ENCODE measurements at places on chromosomes 13 and 19.

GRCh38 chr19:49398001-49398615 lies 10.1 kb downstream of the KASH5 start:
- H3K4me1 ChIP-seq, result peaks cover 3% of the 10 kb centered on the region
- H3K36me3 ChIP-seq, result no peaks in the 10 kb centered on the region
- H3K4me3 ChIP-seq, result no peak overlapping the region
- H3K27ac ChIP-seq, result no peak overlapping the region
- DNase-seq, result no peak
- no peaks in the 10 kb centered on the region for H3K27me3 ChIP-seq

DNA sequence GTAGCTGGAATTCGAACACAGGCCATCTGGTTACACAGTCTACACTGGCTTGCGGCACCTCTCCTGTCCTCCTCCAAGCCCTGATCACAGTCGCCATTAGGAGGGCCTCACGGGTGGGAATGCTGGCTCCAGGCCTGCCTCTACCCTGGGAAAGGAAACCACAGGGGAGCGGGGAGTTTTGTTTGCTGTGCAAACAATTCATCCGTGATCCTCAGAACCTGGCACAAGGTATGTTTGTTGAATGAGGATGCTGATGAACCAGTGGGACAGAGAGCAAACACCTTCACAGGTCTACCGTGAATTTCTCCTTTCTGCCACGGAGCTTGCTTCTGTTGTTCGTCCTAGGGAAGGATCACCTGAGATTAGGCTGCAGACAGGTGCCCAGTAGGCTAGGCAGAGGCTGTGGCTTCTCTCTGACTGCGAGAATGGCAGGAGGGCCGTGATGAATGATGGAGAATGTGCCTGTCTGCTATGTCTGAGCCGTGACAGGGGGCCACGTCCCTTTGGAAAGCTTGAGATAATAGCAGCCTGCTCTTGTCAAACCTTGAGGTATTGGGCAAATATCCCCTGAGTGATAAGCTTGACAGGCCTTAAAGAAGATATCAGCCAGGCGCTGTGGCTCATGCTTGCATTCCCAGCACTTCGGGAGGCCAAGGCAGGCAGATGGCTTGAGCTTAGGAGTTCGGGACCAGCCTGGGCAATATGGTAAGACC lies 36.7 kb downstream of the PIN1 start:
- no peaks in the 10 kb centered on the region for H3K36me3 ChIP-seq
- H3K4me1 ChIP-seq, result no peaks in the 10 kb centered on the region
- H3K27me3 ChIP-seq, result no peaks in the 10 kb centered on the region
- no peak overlapping the region for H3K27ac ChIP-seq
- no peak for DNase-seq

- no peaks in the 10 kb centered on the region for H3K4me1 ChIP-seq
- no peaks in the 10 kb centered on the region for H3K27me3 ChIP-seq
- H3K27ac ChIP-seq, result no peak overlapping the region
- no peaks in the 10 kb centered on the region for H3K36me3 ChIP-seq
- no peak overlapping the region for H3K4me3 ChIP-seq
- DNase-seq, result no peak
These were observed 88.4 kb upstream of the KLF5 start for GRCh38 chr13:72970301-72970880.

DNA sequence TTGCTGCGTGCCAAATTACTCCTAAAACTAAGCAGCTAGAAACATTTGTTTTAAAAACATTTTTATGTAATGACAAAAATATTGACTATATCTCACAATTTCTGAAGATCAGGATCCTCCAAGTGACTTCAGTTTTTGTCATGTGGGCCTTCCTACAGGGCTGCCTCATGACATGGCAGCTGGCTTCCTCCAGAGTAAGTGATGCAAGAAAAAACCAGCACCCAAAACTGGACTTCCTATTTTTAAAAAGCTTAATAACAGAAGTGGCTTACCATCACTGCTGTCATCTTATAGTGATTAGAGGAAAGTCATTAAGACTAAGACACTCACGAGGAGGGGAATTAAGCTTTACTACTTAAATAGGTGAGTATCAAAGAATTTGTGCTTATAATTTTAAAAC lies 681.7 kb downstream of the PCDH17 start:
- no peak overlapping the region for H3K27ac ChIP-seq
- H3K36me3 ChIP-seq, result no peaks in the 10 kb centered on the region
- H3K4me3 ChIP-seq, result no peak overlapping the region
- DNase-seq, result no peak
- H3K27me3 ChIP-seq, result no peaks in the 10 kb centered on the region

DNA sequence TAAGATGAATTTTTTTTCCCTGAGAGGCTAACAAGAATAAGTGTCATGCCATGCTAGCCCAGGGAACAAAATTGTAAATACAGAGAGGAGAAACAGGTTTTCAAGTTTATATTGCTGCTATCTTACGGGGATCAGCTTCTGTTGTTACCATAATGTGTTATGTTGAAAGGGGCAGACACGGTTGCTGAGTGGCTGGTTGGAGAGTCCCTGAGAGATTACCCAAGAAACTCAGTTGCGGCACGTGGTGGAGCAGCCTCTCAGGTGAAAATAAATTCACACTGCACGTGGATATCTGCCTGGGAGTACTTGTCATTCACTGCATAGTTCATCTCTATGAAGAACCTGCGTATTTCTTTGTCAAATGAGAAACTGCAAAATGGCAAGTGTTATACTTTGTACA lies 293.6 kb downstream of the TDRD3 start:
- H3K27me3 ChIP-seq, result no peaks in the 10 kb centered on the region
- no peaks in the 10 kb centered on the region for H3K36me3 ChIP-seq
- H3K4me1 ChIP-seq, result no peaks in the 10 kb centered on the region

- no peak overlapping the region for H3K27ac ChIP-seq
- peaks cover 6% of the 10 kb centered on the region for H3K4me1 ChIP-seq
- H3K4me3 ChIP-seq, result no peak overlapping the region
- peaks cover 80% of the 10 kb centered on the region for H3K27me3 ChIP-seq
These were observed 4.6 kb upstream of the ERFL start for GRCh38 chr19:41932720-41933332.

GRCh38 chr13:68257111-68257842 lies 1027.1 kb upstream of the PCDH9 start:
- H3K27me3 ChIP-seq, result no peaks in the 10 kb centered on the region
- no peak overlapping the region for H3K27ac ChIP-seq
- no peak for DNase-seq
- H3K4me3 ChIP-seq, result no peak overlapping the region

DNA sequence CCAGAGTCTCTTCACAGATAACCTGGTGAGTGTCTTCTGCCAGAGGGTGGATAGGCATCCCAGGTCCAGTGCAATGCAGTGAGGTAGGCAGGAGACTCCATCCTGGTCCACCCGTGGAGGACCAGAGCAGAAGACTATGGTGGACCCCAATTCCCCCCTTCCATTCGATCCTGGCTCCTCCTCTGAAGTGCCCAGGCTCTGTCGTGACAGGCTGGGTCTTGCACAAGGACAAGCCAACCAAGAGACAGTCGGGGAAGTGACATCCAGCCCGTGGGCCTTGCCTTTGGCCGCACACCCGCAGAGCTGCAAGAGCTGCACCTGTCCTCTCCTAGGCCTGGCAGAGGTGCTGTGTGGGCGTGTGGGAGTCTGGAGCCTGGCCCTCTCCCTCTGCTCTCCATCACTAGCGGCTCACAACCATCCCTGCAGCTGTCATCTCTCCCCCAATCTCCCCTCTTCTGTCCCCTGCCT lies 3.1 kb downstream of the ZNF784 start:
- DNase-seq, result no peak
- H3K36me3 ChIP-seq, result peaks cover 6% of the 10 kb centered on the region
- H3K27me3 ChIP-seq, result no peaks in the 10 kb centered on the region
- no peak overlapping the region for H3K4me3 ChIP-seq

DNA sequence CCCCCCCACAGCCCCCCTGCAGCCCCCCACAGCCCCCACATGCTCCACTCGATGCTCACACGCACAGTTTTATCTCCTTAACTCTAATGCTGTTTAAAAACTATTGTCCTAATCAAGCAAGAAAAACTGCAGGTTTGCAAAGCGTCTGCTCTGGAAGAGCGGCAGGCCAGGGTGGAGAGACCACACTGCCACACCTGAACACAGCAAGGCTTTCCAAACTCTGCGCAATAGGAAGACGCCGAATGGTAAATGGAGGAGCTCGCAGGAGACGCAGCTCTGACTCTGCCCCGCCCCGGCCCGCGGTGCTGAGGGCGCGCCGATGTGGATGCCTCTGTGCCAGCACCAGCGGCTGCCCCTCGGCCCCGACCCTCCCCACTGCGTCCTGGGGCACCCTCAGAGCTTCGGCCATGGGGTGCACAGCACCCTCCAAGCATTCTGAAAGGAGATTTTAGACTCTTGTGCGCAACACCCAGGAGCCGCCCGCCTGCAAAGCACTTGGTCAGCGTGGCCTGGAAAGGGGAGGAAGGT lies 32.4 kb downstream of the RASA3 start:
- H3K36me3 ChIP-seq, result no peaks in the 10 kb centered on the region
- H3K4me1 ChIP-seq, result no peaks in the 10 kb centered on the region
- H3K27ac ChIP-seq, result no peak overlapping the region
- H3K27me3 ChIP-seq, result no peaks in the 10 kb centered on the region
- H3K4me3 ChIP-seq, result no peak overlapping the region
- no peak for DNase-seq

DNA sequence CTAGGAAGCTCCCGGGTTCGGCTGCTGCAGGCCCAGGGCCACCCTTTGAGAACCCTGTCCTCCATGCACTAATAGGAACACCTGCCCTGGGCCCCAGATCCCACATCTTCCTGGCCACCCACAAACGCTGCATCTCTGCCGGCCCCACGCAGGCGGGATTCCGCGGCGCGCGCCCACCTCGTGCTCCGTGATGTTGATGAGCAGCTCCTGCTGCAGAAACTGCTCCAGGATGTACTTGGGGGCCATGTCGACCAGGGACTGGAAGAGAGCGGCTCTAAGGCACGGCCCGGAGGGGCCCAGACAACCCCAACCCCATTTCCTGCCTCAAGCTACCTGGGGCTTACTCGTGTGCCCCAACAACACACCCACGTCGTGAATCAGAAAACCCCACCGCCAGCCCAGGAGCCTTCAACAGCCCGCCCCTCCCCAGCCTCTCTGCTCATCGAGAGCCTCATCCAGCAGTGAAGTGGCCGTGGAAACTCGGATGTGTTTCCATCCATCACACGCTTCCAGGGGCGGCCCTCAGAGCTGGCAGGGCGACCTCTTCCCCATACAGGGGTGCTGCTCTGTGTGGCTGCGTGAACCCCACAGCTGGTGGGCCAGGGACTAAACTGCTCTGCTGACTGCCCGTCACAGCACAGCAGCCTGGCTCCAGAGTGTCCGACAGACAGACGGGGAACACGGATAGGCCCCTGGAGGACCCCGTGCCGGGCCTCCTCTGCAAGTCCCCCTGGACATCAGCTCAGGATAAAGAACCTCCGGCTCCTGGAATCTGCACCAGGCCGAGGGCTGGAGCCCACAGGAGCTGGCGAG lies 4.2 kb downstream of the POLR2E start:
- H3K4me1 ChIP-seq, result no peaks in the 10 kb centered on the region
- H3K27ac ChIP-seq, result no peak overlapping the region
- no peak overlapping the region for H3K4me3 ChIP-seq

All from iPS DF 6.9 (cell line).